CD4-positive, alpha-beta T cell treated with Interleukin-17A for 1 hour (primary cell): ENCODE measurements at places on chromosomes 2 and 18.

GRCh38 chr18:28143725-28144124 is 33.2 kb downstream of the CDH2 start:
- no peak for DNase-seq

DNA sequence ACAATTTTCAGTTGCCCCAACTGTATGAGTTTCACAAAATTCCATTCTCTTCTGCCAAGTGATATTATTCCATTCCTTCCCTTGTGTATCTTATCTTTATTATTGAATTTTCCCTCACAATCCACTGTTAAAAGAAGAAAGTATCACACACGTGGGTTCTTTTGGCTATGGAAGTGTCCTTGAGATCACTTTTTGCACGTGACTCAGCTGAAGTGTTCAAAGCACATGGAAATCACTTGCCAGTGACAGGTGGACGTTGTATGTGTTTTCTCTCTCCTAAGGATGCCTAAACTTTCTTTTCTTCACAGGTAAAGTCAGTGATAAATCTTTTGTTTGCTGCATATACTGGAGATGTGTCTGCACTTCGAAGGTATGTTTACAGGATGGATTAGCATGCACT is 60.7 kb downstream of the STAT1 start:
- DNase-seq = no peak

DNA sequence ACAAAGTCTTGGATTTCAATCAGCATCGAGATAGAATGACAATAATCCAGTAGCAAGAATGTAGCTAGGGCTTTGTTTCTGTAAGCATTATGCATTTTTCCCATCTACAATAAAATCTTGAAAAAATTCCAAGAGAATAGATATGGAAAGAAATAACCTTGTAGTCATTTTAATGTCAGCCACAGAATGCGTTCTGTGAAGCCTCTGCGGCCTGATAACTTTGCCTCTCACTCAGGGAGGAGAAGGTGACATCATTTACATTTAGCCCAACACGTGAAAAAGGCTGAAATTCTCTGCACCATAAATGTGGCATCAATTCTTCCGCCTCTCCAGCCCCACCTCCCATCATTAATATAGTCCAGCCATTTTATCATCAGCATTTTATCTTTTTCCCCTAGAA is 19.1 kb upstream of the DYNC1I2 start:
- no peak for DNase-seq

DNA sequence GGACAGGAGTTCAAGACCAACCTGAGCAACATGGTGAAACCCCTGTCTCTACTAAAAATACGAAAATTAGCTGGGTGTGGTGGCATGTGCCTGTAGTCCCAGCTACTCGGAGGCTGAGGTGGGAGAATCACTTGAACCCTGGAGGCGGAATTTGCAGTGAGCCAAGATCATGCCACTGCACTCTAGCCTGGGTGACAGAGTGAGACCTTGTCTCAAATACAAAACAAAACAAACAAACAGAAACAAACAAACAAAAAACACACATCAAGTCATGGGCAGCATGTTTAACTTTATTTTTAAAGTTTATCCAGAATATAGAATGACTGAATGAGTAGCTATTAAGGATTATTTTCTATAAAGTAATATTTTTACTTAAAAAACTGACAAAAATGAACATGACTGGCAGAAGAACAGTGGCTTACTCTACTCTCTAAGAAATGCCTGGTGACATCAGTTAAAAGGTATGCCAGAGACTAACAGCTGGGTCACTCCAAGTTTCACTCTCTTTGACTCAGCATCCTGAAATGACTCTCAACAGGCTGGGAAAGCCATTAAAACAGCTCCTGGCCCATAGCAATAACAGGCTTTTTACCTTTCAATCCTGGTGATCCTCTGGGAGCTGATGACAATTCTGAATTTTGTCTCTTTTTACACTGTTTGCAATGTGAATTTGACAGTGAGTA is 281.6 kb upstream of the STON1 start:
- DNase-seq = no peak

DNA sequence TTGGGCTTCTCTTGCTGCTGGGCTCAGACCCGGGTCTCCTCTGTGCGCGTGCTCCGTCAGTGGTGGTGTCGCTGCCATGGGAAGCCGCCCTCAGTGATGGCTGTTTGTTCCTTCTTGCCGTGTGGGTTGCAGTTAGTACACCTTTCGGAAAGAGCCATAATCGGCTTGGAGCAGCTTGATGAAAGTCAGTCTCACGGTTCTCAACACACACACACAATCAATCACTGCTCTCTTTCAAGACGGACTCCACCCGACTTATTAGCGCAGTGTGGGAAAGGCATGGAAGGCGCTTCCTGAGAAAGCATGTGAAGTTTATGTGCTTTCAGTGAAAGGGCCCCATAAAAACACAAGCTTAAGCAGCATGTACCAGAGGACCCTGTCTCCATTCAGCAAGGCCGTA is 64.1 kb downstream of the SOX11 start:
- no peak for DNase-seq

GRCh38 chr2:169736902-169737301 is 3.3 kb downstream of the KLHL23 start:
- DNase-seq = no peak

DNA sequence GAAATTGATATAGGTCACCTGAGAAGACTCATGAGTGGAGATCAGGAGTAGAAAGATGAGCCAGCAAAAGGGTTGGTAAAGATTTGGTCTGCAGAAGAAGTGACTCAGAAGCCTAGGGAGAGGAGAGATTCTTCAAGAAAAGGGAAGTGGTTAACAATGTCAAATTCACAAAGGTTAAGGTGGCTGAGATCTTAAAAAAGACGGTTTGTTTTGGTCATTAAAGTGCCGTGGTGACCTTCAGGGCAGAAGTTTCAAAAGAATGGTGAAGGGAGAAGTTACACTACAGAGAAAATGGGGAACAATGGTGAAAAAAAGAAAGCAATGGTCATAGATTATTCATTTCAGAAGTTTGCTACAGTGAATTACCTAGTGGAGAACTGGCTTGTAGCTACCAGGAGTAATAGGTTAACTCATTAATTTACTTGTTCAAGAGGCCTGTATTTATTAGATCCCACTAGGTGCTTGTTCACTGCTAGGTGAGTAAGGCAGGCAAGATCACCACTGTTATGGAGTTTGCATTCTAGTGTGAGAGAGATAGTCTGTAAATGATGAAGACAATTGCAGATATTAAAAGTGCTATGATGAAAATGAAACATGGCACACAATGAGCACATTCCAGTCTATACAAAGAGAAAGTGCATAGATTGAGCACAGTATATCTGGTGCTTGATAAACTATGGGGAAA is 43.0 kb downstream of the FBXO48 start:
- peak; percentile 55 for DNase-seq

DNA sequence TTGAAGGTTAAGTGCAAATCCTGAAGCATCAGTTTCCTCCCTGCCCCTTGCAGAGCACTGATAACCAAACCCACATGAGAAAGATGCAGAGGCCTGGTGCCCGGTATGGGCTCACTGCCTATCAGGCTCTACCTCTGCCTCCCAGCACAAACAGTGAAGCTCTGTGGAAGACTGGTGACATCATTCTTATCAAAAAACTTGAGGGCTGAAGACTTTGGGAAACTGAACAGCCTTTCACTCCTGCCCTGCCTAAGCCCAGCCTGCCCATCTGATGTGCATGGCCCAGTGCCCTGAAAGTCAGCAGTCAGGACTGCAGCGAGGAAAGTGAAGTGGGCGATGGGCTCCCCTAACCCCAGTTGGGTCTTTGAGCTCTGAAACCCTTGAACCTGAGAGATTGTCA is 174.8 kb upstream of the ARL4C start:
- DNase-seq = no peak

GRCh38 chr18:73458186-73458964 is 590.6 kb upstream of the NETO1 start:
- DNase-seq = no peak

GRCh38 chr2:230696670-230697069 is 16.0 kb upstream of the CAB39 start:
- no peak for DNase-seq

- DNase-seq = no peak
These were observed 96.8 kb upstream of the CRACDL start for GRCh38 chr2:99032786-99033185.

GRCh38 chr2:197959383-197959782 is 155.0 kb downstream of the PLCL1 start:
- no peak for DNase-seq

DNA sequence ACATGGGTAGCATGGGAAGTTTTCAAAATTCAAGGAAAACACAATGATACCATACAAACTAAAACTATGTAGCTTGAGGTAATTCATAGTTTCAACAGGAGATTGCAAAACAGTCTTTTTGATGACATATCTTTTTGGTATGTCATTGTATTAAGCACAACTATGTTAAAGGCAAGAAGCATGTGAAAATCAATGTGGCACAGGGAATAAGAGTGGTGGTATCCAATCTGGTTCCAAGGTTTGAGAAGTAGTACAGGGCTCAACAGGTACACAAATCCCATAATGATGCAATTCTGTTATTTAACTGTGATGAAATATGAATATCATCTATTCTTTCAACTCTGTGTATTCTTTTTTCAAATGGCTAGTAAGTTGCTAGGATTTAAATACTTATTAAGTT is 16.4 kb upstream of the DLX2 start:
- DNase-seq = no peak

- no peak for DNase-seq
These were observed 8.0 kb downstream of the GNLY start for GRCh38 chr2:85702172-85702571.

DNA sequence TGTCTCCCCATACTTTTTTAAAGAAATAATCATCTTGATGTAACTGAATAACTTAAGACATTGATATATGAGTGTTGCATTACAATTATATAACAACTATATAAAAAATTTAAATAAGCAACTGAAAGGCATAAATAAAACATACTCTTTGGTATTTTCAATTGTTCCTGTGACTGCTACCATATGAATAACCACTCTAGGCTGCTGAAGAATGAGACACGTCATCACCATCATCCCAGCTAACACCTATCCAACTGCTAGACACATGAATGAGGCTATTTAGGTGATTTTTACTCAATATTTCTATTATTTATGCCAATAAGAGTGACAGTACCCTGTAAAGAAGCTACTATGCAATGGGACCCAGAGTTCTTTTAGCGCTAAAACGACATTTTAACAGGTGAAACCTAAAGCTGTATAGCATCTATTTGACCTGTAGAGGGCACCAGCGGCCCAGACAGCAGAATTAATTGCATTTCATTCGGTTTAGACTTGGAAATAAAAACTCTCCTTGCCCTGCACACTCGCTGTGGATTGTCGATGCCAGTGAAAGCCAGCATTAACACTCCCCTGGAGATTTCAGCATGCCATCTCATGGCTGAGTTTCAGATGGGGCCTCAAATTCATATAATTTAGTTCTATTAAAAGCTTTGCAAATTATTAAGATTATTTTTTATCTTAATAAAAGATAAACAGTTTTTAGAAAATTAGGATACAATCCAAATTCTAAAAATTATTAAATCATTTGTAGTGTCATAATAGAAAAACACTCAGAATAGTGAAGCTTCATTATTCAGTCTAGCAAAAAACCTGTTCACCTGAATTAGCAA is 89.4 kb upstream of the MAP2 start:
- DNase-seq = peak; percentile 17

- no peak for DNase-seq
These were observed 140.1 kb upstream of the SIX3 start for GRCh38 chr2:44801289-44801840.
